Lower leg skin (tissue), 4 donors: ENCODE measurements at places on chromosomes 7 and 10.

- no peak for DNase-seq
These were observed 34.1 kb downstream of the LRRC20 start for GRCh38 chr10:70348228-70348850.

- no peak for DNase-seq
These were observed 7.0 kb upstream of the ZNF425 start for GRCh38 chr7:149133028-149133710.

DNA sequence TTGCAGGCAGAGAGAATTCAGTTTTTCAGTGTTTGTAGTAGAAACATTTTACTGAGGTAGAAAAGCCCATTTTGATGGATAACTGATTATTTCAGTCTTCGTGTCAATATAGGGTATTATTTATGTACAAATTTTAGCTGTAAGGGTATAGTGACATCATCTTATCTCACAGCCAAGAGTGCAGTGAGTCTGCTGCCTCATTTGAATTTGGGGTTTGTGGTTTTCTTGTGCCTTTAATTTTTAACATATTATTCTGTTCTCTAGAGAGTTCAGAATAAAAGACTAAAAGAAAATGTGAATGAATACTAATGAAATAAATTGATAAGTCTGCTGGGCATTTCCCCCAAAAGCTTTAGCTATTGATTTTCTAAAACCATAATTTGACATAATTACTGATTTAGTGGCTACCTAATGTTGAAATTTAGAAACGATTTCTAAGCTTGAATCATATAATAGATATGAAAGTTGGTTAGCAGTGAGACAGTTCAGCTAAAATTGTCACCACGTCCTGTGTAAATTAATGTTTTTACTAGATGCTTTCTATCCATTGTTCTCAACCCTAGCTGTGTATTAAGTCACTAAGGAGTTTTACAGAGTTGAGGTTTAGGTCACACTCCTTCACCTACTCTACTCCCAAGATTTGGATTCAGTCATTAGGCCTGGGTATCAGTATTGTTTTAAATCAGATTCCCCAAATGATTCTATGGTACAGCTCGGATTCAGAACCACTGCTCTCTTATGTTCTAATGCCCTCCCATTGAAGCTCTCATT lies 37.3 kb downstream of the ACADSB start:
- no peak for DNase-seq

DNA sequence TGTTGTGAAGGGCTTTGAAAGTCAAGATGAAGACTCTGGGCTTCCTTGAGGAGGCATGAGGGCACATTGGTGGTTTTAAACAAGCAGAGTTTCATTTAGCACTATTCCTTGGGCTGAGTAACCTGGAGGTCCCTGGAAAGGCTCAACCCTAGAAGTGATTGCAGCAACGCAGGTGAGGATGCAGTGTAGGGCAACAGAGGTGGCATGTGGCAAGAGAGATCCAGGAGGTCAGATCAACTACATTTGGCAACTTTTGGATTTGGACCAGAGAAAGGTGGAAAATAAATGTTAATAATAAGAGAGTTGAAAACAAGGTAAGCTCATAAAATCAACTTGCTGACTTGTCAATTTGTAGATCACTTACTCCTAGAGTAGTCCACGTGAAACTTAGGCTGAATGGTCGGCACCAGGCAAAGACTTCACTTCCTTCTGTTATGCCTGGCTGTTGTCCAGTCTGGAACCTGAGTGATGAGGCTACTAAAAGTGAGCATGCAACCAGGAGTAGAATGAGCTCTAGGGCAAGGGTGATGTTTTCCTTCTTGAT lies 414.6 kb upstream of the ZMIZ1 start:
- no peak for DNase-seq

DNA sequence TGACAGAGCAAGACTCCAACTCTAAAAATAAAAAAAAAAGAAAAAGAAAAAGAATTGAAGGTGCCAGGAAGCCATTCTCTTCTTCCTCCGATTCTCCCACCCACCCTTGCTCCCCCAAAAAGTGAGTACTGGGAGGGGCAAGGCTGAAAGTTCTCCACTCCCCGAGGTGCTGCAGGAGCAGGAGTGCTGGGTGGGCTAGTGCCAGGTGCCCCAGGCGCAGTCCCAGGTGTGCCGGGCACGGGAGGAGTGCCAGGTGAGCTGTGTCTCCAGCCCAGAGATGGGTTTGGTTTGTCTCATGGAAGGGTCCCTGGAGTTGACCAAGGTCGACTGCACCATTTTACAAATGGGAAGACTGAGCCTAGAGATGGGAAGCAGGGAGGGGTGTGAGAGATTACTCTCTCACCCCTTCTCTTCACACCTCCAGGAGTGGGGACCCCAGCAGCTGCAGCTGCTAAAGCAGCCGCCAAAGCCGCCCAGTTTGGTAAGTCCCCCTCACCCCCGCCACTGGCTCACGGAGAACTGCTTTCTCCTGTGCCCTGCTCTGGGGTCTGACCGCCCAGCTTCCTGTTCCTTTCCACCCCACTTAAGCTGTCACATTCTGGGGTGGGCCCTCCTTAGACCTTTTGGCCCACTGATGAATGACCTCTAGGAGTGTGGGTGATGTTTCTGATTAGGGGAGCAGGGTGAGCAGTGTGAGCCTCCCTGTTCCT lies 26.2 kb upstream of the LIMK1 start:
- DNase-seq: no peak

DNA sequence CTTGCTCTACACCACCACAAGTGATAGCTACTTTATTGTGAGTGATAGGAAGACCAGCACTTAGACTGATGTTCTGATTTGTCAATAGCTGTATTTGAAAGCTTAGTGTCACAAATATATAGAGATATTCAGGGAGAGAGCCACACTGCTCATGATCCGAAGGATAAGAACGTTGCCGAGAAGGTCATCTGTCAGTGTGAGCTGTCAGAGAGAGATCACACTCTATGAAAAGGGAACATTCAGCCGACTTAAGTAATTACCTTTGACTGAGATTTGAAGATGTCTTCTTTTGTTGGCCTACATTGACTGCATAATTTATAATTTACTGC lies 322.6 kb downstream of the TFEC start:
- DNase-seq: no peak

GRCh38 chr7:11767148-11767547 lies 64.8 kb downstream of the THSD7A start:
- no peak for DNase-seq

GRCh38 chr10:75654772-75655171 lies 223.3 kb downstream of the LRMDA start:
- no peak for DNase-seq

DNA sequence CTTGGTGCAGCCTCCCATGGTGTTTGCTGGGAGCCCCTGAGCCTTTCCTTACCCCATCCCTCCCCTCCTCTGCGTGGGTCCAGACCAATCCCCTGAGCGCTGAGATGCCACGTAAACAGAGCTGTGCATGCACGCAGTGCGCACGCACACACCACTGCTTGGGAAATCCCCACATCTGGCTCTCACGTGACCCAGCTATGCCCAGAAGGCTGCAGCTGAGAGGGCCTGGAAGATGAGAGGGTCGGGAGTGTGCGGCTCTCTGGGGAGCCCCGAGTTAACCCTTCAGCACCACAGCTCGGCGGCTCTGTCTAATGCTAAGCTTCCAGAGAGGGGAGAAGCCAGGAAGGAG lies 177.2 kb downstream of the SH3PXD2A start:
- DNase-seq: peak; percentile 97

DNA sequence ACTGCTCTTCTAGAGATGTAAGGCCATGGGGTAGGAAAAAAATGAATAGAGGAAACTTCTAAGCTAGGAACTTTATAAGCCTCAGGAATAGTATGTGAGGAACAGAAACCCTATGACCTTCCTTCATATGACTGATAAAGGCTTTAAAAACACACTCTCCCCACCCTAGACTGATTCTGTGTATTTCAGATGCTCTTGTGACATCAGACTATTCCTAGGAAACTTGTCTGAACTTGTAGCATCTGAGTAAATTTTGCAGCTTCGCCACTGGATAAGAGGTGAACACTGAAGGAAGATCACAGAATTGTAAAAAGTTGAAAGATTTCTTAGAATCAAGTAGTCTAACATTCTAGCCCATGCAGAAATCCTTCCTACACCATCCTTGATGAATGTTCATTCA lies 31.0 kb upstream of the CBLL1 start:
- no peak for DNase-seq

DNA sequence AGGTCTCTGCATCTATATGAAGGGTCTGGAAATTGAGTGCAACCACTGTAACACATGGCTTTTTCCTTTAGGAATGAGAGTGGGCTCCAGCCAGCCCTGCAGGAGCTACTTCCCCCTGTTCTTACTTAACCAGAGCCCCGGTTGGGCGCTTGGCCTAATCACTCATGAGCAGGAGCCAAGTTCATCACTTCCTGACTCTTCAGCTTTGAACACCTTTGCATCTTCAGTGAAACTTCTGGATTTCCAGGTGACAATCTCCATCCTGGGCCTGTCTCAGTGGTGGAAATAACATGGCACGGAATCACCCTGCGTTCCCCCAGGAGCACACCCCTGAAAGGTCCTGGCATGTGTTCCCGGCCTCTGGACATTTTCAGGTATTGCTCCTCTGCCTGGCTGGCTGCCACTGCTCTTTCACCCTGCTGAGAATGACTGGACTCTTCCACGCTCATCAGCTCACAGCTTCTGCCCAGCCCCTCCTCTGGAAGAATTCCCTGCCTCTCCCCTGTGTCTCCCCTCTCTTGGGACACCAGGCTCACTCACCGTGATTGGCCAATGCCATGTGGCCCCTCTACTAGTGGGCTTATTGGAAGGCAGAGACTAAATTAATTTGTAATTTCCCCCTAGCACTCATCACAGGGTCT lies 229.1 kb upstream of the GRB10 start:
- peak; percentile 75 for DNase-seq

- no peak for DNase-seq
These were observed 65.9 kb upstream of the DDC start for GRCh38 chr7:50631100-50631499.

GRCh38 chr7:13692548-13692947 lies 296.9 kb downstream of the ETV1 start:
- DNase-seq: no peak

DNA sequence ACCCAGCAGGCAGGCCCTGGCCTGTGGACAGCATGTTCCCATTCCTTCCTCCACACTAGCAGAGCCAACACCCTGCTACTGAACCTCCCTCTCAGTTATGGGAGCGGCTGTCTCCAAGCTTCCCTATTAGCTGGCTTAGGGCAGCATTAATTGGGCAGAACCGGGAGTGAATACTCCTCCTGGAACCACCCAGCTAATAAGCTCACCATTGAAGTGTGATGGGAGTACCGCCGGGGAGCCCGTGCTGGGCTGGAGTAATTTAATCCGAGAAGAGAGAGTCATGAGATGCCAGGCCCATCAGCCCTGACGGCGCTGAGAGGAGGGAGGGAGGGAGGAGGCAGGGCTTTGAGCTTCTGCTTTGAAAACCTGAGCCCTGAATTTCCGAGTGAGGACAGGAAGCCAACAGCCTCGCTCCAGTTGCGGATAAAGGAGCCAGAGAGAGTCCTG lies 31.8 kb upstream of the ELFN1 start:
- no peak for DNase-seq

DNA sequence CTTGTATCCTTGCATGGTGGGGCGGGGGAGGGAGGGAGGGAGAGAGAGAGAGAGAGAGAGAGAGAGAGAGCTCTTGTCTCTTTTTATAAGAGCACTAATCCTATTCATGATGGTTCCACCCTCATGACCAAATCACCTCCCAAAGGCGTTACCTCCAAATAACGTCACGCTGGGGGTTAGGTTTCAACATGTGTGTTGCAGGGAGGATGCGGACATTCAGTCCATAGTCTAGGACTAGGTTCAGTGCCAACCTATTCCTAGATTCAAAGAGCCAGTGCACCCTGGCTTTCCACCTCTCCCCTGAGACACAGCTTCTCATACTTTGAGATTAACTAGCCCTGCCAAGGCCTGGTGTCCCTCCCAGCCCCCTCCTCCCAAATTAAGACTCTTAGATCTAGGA lies 123.0 kb downstream of the GRK5 start:
- DNase-seq: no peak

DNA sequence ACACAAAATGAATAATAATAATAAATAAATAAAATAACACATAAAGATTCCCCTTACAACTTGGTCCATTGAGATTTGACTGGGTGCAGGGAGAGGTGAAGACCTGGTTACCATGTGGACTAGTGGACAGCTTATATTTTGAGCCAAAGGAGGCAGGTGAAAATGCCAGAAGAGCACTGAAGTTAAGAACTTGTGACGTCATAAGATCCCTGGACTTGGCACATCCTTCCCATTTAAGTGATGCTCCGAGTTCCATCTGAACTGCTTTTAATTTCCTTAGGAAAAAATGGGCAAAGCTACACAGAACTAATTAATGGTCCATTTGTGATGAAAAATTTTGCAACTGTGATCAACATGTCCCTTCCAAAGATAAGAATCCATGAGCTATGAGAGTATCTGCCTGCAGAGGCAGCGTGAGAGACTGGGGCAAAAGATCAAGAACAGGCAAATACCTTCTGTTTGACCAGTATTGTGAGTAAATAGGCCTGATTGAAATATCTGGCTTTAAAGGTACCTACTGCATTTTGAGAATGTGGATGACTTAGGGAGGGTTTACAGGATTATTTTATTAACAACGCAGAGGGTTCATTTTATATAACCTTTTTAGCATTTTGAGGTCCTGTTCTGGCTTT lies 101.2 kb upstream of the POT1 start:
- peak; percentile 21 for DNase-seq

- no peak for DNase-seq
These were observed 52.0 kb upstream of the ZNRF2 start for GRCh38 chr7:30232391-30232790.

- no peak for DNase-seq
These were observed 80.2 kb downstream of the RNF216 start for GRCh38 chr7:5701085-5701914.

GRCh38 chr7:35823440-35823839 lies 22.6 kb downstream of the SEPTIN7 start:
- no peak for DNase-seq

- DNase-seq: no peak
These were observed 19.6 kb upstream of the SCIN start for GRCh38 chr7:12550956-12551355.

- no peak for DNase-seq
These were observed 19.1 kb upstream of the PRKRIP1 start for GRCh38 chr7:102376964-102377466.

DNA sequence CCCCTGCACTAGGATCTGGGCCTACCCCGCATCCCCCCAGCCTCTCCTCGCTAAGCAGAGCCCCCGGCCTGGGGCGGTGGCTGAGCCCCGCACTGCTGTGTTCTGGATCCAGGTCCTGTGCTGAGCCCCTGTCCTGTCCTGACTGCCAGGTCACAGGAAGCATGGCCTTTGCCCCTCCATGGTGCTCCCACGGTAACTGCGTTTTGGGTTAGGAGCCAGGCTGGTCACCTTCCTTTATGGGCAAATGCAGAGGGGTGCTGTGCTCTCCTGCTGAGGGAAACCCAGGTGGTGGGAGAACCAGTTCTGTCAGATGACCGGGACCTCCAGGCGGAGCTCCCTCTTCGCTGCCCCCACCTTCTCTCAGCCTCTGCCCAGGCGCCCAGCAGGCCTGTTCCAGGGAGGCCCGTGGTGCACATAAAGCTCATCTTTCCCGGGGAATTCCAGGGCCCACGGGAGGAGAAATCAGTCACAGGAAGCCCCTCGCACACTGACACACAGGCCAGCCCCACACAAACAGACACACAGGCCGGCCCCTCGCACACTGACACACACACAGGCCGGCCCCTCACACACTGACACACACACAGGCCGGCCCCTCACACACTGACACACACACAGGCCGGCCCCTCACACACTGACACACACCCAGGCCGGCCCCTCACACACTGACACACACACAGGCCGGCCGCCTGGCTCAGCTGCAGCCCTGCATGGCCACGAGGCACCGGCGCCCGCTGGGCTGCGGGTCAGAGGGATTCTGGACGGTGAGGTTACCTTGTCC lies 75.6 kb downstream of the CFAP46 start:
- DNase-seq: no peak

GRCh38 chr10:133400624-133401424 lies 6.9 kb downstream of the MTG1 start:
- DNase-seq: peak; percentile 65
